ENCODE measurements at places on chromosomes 3 and 15. TPM values are rescaled to one million over a fixed set of nuclear protein-coding genes. Genes with fewer than 3 reads are reported as not detected.
A peak's percentile ranks its signal among the peaks of the same experiment; 100 is the strongest.

- DNase-seq, result no peak
These were observed 29.3 kb downstream of the CEP152 start for GRCh38 chr15:48781481-48782081.

GRCh38 chr15:33001926-33002325, 192.6 kb downstream of the FMN1 start:
- DNase-seq, result no peak

Gene PLS1
- total RNA-seq, result 1.7 TPM

Gene EIF2A
- total RNA-seq, result 166 TPM

DNA sequence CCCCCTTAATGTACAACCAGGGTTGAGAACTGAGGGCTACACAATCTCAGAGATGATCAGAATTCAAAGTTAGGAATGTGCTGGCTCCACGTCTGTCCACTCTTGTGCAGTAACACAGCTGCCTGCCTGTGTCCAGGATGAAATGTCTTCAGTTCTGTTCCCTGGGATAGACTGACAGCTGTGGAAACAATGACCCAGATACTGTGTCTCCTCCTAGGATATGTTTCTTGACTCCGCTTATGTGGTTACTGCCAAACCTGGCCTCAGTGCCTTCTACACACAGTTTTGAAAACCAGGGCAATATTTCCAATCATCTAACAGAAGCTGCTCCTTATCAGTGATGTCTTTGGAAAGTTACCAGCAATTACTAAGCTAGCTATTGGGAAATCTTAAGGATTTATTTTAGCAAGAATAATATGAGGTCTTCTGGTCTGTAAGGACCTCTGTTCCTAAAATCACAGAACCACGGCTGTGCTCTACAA, 67.6 kb downstream of the NOX5 start:
- peak; percentile 83 for DNase-seq

DNA sequence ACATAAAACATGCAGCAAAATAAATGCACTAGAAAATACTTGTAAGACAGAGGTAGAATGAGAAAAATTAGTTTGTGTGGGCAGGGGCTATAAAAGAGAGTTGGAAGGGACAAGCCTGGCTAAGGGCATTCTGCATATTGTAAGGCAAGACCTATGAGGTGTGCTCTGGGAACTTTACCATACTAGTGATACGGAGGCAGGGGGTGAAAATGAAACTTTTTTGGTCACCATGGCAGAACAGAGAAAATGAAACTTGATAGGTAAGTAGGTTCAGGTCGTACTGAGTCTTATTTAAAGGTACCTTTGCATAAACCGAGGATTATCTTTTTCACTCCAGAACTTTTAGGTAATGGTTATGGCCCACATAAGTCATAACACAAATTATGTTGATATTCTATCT, 74.7 kb upstream of the ACKR4 start:
- DNase-seq, result no peak

DNA sequence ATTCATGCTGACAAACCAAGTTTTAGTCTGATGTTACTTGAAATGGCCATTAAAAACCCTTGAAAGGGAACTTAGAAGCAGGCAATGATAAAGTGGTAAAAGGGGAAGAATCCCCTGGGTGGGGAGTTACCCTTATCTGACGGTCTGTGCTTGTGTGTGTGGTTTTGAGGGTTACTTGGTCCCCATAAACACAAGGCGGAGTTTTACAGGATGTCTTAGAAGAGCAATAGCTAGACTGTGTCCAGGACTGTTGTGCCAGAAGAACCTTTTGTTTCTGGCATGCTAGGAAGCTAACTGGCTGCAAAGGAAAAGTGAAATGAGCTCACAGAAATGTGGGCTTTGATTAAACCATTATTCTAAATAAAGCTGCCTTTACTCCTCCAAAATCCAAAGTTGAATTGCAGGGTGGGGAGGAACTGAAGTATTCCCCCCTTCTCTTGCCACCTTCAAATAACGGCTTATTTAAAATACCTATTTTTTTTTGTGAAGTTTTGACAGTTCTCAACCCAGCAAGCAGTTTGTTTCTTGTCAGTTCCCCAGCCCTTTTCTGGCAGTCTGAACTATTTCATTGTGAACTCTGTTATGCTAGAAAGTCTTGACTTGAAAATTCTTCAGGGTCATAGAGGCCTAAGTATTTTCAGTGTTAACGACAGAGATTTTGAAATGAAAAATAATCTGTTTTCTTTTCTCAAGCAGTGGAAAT, 443.5 kb downstream of the OTOL1 start:
- no peak for DNase-seq

Gene SLC51A
- not detected for total RNA-seq

Gene IGDCC3
- under 0.01 TPM for total RNA-seq

Gene CAMK2N2
- not detected for total RNA-seq

GRCh38 chr3:145882436-145882835, 278.5 kb downstream of the PLOD2 start:
- no peak for DNase-seq

DNA sequence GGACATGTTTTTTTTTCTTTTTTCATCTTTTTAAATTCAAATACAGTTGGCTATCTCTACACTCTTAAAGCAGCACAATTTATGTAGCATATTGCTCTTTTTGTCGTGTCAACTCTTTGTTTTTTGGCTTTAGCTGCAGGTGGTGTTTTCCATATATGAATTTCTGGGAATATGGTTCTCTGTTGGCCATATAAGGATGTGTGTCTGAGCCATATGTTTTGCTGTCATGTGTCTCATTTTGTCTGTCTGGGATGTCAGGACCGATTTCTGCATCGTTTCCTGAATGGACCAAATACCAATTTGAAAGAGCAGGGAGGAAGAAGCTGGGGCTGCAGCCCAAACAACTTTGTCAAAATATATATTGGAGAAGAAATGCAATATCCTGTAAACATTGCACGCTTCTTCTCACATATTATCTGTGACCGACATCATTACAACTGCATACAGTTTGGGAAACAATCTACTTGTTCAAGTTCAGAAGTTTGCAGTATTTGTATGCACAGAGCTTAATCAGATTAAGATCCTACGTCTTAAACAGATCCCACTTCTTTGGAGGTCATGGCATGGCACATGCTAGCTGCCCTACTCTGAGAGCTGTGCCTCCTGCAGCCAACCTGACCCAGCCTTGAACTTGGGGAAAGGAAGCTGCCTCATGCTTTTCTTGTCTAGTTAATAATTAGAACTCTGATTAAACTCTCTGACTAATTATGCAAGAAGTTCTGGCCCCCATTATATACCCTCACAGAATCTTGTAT, 4.0 kb upstream of the SATB1 start:
- DNase-seq, result no peak

GRCh38 chr15:70768257-70768883, 5.0 kb upstream of the UACA start:
- DNase-seq, result no peak

GRCh38 chr15:93121973-93122910, 33.2 kb upstream of the RGMA start:
- DNase-seq, result no peak

DNA sequence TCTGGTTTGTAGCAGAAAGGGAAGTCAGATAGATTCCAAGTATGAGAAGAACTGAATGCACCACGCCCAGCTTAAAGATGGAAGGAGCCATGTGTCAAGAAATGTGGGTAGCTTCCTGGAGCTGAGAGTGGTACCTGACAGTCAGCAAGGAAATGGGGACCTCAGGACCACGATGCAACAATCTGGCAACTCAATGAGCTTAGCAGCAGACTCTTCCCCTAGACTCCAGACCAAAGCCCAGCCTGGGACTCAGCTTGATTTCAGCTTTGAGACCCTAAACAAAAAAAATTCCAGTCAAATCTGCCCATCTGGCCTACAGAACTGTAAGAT, 24.4 kb downstream of the MIX23 start:
- DNase-seq, result no peak

Gene CD96
- total RNA-seq, result 0.28 TPM

DNA sequence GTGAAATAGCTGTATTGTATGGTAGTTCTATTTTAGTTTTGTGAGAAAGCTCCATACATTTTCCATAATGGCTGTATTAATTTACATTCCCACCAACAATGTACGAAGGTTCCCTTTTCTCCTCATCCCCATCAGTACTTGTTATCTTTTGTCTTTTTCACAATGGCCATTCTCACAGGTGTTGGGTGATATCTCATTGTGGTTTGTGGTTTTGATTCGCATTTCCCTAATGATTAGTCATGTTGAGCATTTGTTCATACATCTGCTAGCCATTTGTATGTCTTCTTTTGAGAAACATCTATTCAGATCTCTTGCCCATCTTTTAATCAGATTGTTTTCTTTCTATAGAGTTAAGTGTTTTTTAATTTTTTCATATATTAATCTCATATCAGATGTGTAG, 931.9 kb downstream of the IGSF11 start:
- peak; percentile 11 for DNase-seq

GRCh38 chr15:80036071-80036470, 23.4 kb upstream of the ZFAND6 start:
- no peak for DNase-seq

GRCh38 chr3:60553144-60553543, 698.1 kb downstream of the FHIT start:
- DNase-seq, result no peak

Gene EHD4
- 26.4 TPM for total RNA-seq

- peak; percentile 29 for DNase-seq
These were observed 2.0 kb downstream of the CCR5 start for GRCh38 chr3:46372492-46373359.

GRCh38 chr15:80578206-80578595, 116.9 kb upstream of the ABHD17C start:
- DNase-seq, result no peak

Data from IMR-90 (cell line).